ENCODE measurements at places on chromosomes 7 and 10.

- DNase-seq, result no peak
Observed at GRCh38 chr7:84786073-84786472, 400.8 kb downstream of the SEMA3D start.

GRCh38 chr7:55420530-55420929 is 55.4 kb downstream of the LANCL2 start:
- no peak for DNase-seq

GRCh38 chr10:125156739-125157480 is 3.5 kb downstream of the CTBP2 start:
- DNase-seq, result no peak

GRCh38 chr7:116771640-116772039 is 90.7 kb upstream of the CAPZA2 start:
- DNase-seq, result no peak

GRCh38 chr10:107554333-107554732 is 389.8 kb upstream of the SORCS1 start:
- DNase-seq, result no peak

DNA sequence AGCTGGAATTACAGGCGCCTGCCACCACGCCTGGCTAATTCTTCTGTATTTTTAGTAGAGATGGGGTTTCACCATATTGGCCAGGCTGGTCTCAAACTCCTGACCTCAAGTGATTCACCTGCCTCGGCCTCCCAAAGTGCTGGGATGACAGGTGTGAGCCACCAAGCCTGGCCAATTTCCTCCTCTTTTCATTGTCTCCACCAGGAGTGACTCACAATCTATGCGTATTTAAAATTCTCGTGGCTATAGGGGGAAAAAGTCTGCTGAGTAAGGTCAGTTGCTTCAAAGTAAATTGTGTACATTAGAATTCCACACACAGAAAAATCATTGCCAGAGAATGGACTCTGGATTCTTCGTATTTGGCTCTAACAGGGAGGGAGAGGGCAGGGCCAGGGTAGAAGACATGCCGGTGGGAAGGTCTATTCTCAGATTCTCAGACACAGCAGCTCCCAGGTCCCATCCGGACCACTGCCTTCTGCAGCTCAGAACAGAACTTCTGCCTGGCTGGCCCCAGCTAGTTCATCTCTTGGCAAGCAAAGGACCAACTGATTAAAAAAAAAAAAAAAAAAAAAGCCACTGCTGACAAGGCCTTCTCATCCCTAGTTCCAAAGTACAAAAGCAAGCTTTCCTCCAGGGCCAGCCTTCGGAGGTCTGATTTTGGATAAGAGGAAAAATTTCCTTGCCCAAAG is 22.2 kb downstream of the PSPH start:
- DNase-seq, result no peak
